Lung (tissue), 17 donors: ENCODE measurements at places on chromosomes 16 and 17. TPM values are rescaled to one million over a fixed set of nuclear protein-coding genes. Genes with fewer than 3 reads are reported as not detected.
A peak's percentile ranks its signal among the peaks of the same experiment; 100 is the strongest.

GRCh38 chr17:164303-165235 lies 16.9 kb downstream of the DOC2B start:
- peak; percentile 70 for DNase-seq

DNA sequence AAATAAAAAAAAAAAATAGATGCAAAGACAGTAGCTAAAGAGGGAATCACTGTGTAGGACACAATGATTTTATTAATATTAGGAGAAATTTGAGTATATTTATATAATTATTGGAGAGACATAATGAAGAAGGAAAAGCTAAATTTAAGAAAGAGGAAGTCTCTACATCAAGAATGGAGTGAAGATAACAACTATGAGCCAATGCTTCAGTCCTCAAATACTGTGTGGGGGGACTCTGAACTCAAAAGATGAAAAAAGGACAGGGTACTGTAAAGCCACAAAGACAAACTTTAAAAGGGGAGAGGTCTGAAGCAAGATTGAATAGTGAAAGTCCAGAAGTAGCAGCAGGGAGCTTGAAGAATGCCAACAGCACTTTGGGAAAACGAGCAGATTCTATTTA lies 44.7 kb downstream of the SKAP1 start:
- DNase-seq, result no peak

GRCh38 chr16:30049871-30050270 lies 15.7 kb upstream of the ALDOA start:
- DNase-seq, result no peak

GRCh38 chr17:77279448-77280303 lies 138.9 kb downstream of the SEC14L1 start:
- DNase-seq, result no peak

The SMTNL2 gene
- 3.0 TPM for polyA plus RNA-seq

DNA sequence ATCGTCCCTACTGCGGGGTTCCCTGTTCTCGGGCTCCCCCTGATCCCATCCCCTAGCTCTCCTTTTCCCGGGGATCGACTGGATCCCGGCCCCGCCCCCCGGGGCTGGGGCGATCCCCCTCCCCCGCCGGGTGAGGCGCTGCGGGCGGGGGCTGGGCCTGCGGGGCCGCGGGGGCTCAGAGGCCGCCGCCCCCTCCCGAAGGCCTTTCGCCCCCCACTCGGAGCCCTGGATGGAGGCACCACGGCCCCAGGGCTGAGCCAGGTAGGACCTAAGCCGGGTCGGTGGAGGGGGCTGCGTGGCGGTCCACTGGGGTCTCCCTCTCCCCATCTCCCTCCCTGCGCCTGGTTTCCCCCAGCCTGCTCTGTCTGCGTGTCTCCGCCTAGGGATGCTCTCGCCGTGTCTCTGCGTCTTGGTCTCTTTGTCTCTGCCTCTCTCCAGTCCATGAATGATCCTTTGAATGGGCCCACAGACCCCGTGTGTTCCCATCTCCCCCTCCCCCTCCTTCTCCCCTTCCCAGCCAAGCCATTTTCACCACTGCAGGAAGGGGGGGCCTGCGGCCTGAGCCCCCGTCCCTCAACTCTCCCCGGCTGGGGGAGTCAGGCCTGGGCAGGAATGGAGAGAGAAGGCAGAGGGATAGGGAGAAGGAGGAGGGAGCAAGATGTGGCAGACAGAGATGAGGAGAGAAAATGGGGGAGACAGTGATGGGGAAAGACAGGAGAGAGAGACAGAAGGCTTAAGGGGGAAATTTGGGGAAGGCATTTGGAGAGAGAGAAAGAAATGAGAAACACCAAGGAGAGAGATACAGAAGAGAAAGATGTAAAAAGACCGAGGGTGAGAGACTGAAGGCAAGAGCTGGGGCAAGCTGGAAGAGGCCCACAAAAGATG lies 1.7 kb upstream of the TMEM256 start:
- DNase-seq, result peak; percentile 41

DNA sequence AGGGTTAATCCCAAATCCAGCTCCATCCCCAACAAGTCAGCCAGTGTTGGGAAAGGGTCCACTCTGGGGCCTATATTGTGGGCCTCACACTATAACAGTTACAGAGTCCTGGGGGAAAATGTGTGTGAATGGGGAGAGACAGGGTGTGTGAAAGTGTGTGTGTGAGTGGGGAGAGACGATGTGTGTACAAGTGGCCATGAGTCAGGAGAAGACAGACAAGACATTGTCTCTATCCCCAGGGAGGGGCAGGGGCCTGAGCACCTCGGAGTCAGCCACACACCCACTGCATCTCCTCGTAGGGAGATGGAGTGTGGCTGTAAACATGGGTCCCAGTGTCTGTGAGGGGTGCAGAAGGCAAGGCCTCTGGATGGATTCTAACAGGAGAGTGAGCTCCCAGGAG lies 2.9 kb downstream of the CRHR1 start:
- DNase-seq, result no peak

The TRPV2 gene
- 45.1 TPM for polyA plus RNA-seq

DNA sequence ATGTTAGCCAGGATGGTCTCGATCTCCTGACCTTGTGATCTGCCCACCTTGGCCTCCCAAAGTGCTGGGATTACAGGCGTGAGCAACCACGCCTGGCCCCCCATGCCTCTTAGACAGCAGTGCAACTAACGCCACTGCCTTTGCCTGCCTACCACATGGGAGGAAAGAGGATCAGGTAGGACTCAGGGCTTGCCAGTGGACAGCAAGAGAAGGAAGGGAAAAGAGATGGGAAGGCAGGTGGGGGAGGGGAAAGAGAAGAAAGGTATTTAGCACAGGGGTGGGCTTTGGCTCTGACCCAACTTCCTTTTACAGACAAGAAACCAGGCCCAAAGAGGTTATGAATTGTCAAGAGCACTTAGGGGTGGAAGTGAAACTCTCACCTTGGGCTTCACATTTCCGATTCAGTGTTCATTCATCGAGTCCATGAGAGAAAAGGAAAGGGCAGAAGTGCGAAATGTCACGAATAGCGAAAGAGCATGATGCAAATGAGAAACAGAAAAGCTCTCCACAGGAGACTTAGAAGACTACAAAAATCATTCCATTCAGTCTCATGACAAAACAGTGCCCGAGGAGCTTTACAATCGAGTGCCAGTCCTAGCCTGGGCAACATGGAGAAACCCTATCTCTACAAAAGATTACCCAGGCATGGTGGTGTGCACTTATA lies 36.4 kb downstream of the CDK5R1 start:
- no peak for DNase-seq

The FAM222B gene
- 9.5 TPM for polyA plus RNA-seq

GRCh38 chr16:65619606-65620005 lies 497.7 kb upstream of the CDH11 start:
- DNase-seq, result no peak

The C16orf92 gene
- polyA plus RNA-seq, result not detected
